ENCODE measurements at places on chromosomes 11 and 22.

DNA sequence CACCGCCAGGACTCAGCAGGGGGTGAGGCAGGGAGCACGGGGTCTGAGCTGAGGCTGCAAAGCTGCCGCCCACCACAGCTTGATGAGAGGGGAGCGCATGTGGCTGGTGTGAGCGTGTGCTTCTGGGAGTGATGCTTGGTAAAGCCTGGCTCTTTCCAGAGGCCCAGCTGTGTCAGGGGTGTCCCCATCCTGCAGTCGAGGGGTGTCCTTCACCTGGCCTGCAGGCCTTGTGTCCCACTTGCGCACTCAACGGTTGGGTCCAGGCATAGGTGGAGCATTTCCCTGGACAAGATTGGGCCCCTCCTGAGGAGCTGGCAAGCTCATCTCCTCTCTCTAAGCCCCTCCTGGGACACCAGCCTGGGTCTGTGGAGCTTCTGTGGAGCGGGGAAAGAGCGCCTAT is 273.9 kb downstream of the TBC1D22A start:
- no peak for DNase-seq

DNA sequence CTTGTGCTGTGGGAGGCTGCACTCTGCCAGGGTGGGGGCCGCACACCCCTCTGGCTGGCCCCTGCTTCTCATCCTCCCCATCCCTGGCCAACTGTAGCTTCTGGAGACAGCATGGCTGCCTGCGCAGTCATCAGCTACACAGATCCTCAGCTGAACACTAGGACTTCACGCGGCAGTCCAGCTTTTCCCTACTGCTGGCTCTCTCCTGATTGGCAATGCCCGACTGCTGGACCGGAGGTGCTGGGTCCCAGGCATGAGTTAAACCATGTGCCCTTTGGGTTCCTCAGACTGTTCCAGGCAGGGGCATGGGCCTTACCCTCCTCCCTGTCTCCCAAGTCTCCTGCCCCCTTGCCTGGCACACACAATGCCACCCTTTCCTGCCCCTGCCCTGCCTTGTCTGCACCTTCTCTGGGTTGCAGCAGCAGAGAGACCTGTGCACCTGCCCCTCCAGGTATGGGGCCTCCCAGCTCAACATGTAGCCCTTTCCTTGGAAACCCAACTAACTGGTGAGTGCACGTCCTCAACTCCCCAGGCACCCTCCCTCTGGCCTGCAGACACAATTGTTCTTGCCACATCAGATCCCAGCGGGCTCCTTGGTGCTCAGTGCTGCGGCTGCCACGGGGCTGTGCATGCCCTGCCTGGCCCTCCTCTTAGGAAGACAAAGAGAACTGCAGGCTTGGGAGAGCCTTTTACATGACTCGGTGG is 1039.2 kb downstream of the TBC1D22A start:
- no peak for DNase-seq

- DNase-seq: no peak
Observed at GRCh38 chr11:130585545-130585944, 137.1 kb downstream of the ADAMTS15 start.

- peak; percentile 48 for DNase-seq
Observed at GRCh38 chr11:65422633-65423515, at the start of gene NEAT1. Gene NEAT1, plus strand, starts transcription at chr11:65422798.

DNA sequence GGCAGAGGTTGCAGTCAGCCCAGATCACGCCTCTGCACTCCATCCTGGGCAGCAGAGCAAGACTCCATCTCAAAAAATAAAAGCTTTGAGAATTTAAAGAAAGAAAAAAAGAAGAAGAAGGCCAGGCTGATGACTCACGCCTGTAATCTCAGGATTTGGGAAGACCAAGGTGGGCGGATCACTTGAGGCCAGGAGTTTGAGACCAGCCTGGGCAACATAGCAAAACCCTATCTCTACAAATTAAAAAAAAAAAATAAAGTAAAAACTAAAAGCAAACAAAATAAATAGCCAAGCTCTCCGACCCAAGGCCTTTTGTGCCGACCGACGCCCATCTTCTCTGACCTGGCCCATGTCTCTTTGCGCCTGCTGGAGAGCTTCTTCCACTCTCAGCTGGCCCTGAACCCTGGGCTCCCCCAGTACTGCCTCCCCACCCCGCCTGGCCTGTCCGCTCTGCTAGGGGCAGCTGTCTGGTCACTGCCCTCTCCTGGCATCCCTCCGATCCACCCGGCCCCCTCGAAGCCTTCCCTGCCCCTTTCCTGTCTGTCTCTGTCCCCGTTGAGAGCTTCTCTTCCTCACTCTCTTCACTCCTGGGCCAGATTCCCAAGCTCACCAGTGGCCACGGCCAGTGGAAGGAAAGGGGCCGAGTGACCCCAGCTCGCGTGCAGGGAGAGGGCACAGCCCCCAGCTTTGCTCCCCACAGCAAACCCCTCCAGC is 4.8 kb upstream of the LSP1 start:
- no peak for DNase-seq

GRCh38 chr11:62075438-62075837 is 48.4 kb upstream of the INCENP start:
- no peak for DNase-seq

- DNase-seq: no peak
Observed at GRCh38 chr22:26377170-26377830, 51.8 kb upstream of the ASPHD2 start.

GRCh38 chr22:28978158-28978557 is 83.5 kb downstream of the C22orf31 start:
- DNase-seq: no peak

GRCh38 chr22:42997582-42998090 is 17.3 kb downstream of the PACSIN2 start:
- DNase-seq: no peak

GRCh38 chr11:69305885-69306540 is 12.1 kb downstream of the MYEOV start:
- no peak for DNase-seq

GRCh38 chr11:76115555-76115954 is 90.7 kb downstream of the WNT11 start:
- DNase-seq: no peak

DNA sequence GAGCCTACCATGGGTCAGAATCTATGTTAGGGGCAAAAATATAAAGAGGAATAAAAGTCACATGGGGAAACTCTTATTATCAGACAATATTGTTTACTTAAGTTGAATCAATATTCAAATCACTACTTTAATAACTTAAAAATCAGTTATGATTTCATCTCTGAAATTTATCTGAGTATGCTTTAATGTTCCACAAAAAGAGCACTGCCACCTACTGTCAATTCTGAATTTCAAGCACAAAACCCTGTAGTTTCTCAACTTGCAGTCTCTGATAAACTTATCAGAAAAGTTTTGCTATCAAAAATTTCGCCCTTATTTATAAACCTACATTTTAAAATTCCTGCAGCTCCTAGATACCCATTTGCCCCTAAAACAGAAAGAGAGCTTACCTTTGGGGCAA is 47.3 kb downstream of the RDX start:
- no peak for DNase-seq

DNA sequence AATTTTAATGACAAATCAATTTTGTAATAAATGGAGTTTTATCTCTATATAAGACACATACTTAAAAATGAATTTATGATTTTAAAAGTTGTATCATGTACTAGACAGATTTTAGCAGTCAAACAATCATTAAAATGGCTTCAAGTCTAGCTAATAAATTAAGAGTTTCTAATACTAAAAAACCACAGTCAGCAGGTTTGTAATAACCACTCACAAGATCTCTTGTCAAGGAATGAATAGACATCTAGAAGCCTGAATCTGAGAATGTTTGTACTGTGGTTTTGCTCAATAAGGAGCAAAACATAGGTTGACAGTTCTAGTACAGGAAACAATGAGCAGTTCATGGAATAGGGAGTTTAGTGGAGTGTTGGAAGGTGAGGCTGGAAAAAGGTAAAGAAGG is 81.2 kb downstream of the DEUP1 start:
- DNase-seq: no peak

DNA sequence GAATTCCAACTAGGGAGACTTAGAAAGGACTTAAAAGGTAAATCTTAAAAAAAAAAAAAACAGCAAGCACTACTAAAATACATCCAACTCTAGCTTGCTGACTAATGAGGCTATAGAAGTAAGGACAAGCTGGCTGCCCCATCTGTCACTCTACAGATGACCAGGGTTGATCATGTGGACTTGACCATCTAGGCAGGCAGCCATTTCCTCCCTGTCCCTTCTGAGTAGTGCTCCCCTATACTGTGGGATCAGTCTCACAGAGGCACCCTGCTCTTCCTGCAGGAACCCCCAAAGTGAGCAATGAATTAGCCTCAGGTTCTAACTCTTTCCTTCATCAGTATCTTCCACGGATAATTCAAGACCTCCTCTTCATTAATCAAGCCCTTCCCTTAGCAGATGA is 12.3 kb downstream of the SLC1A2 start:
- no peak for DNase-seq

DNA sequence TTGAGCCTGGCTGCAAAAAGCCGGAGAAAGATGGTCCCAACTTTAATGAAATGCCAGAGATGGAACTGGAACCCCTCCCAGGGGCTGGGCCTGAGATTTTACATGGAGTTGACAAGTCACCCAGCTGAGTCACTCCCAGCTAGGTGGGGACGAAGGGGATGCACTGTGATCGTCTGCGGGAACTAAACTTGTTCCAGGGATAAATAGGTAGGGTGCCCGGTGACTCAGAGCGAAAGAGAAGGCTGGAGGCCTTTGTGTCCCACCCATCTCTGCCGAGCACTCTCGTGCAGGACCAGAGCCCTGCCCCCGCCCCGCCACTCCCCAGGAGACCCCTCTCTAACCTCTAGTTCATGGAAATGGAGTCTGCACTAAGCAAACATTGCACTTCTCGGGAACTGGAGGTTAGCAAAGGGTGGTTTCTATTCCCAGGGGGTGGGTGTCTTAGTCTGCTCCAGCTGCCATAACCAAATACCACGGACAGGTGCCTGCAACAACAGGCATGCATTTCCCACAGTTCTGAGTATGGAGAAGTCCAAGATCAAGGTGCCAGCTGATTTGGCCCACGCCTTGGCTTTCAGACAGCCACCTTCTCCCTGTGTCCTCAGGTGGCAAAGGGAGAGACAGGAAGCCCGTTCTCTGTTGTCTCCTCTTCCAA is 60.7 kb upstream of the FADD start:
- no peak for DNase-seq

DNA sequence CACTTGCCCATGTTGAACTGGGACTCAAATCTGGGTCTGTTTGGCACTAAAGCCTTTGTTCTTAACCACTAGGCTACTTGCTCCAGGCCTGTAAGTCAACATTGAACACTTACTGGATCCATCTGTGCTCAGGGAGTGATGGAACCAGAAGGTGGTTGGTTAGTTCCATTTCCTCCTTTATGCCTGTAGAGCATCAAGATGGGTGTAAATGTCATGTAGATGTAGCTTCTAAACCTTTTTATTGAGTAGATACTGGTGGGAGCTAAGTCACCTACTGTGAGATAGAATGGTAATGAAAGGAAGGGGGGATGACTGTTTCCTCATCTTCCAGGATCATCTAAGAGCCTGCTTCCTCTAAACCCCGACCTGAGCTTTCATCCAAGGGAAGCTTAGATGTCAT is 38.6 kb upstream of the ALKBH3 start:
- no peak for DNase-seq

DNA sequence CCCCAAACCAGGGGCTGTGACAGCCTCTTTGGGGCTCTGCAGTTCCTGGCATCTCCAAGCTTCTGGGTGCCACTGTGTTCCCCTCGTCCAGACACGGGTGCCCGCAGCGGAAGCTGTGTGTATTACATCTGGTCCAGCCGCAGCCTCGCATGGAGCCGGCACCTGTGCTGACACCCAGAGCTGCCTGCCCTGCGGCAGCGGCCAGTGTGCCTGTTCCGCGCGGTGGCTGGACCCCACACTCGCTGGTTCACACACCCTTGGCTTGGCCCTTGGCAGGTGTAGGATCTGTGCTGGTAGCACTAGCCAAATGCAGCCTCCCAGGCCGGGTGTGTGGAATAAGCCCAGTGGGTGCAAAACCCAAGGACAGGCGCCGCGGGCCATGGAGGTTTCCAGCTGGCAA is 24.5 kb upstream of the RNASEH2C start:
- DNase-seq: no peak

- no peak for DNase-seq
Observed at GRCh38 chr11:46894961-46895360, 23.4 kb downstream of the LRP4 start.

GRCh38 chr11:65906602-65907001 is 6.4 kb upstream of the FOSL1 start:
- no peak for DNase-seq

- no peak for DNase-seq
Observed at GRCh38 chr11:57386178-57386940, 4.1 kb downstream of the PRG2 start.

DNA sequence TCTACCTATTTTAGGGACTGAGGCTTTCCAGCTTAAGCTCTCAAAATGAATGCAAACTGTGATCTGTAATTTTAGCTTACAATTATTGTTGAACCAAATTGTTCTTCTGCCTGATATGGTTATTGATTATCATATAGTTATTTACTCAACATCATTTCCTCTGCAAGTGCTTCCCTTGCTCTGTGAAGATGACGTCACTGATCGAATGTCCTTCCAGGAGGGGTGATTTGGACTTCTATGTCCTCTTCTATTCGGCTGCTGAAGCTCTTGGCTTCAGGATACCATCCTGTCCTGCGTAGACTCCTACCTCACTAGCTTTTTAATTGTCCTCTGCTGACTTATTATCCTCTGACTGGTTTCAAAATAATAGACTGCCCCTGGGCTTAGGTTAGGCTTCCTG is 137.4 kb upstream of the LARGE1 start:
- no peak for DNase-seq

GRCh38 chr22:41847300-41847699 is 14.4 kb downstream of the SREBF2 start:
- DNase-seq: no peak

DNA sequence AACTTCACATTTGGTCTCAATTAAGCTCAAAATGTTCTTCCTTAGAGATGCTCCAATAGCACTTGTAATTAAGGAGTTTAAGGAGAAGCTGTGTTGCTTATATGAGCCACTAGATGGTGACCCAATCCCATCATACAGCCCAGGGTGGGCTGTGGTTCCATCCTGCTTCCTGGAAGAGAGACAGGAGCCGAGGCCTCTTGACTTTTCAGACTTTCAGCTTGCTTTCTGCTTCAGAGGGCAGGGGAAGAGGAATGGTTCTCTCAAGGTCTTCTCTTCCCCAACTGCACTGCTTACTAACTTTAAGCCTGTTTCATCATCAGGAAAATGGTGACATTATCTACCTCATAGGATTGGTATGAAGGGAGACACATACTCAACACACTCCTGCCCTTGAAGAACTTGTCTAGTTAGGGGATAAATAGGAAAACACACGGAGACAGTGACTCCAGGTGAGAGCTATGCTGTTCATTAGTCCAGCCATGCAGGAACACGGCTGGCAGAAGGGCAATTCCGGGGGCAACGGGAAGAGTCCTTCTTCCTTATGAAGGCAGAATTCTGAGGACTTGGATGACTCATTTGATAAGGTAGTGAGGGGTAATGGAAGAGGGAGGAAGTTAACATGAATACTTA is 20.1 kb downstream of the TMEM218 start:
- peak; percentile 7 for DNase-seq

All from NCI-H1694 (cell line).